ENCODE measurements at places on chromosomes 4 and X.
A peak's percentile ranks its signal among the peaks of the same experiment; 100 is the strongest.

DNA sequence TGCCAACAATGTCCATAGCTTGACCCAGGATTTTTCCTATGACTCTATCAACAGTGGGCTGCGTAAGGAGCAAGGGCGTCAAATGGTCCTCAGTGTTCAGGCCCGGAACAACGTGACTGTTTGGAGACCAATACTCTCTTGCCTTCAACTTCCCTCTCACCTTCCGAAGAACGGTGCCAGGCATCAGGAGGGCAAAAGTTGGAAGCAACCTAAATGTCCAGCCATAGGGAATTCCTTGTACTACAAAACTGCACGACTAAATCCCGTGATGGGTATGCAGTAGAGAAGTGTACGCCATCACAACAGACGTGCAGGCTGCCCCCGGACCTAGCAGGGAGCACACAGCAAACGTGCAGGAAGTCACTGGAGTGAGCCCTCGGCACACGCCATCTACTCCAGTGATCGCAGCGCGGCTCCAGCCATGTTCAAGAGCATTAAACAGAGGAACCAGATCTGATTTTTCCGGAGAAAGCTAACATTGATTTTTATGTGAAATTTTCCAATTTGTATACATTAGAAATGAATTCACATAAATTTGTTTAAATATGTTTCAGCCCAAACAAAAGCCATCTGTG, 79.0 kb downstream of the JAKMIP1 start:
- no peak for DNase-seq

GRCh38 chr4:84877051-84877833, 89.2 kb downstream of the WDFY3 start:
- no peak for DNase-seq

DNA sequence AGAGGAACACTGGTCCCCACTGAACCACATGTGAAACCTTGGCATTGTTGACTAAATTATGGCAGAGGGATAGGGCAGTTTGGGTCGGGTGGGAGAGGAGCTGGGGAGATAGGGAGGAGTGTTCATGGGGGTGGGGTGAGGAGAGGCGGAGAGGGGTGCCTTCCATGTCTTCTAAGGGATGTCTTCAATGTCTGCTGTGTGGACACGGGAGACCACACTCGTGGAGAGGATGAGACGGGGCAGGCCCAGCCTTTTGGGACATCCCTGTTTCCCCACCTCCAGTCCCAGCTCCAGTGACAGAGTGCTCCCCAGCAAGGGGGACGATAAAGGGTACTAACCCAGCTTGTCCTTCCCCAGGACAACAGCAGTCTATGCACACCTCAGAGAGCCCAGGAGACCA, 146.4 kb upstream of the MAMLD1 start:
- DNase-seq, result no peak

DNA sequence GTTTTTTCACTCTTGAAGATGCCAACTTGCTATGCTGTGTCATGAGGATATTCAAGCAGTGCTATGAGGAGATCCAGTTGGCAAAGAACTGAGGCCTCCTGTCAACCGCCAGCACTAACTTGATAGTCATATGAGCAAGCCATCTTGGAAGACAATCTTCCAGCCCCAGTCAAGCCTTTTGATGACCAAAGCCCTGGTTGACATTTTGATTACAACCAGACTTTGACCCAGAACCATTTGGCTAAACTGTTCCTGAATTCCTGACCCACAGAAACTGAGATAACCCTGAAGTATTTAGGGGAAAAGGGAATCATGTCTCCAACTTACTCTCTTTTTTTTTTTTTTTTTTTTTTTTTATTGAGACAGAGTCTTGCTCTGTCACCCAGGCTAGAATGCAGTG, 32.9 kb downstream of the UGDH start:
- DNase-seq, result no peak

GRCh38 chrX:86023811-86024210, 23.5 kb downstream of the CHM start:
- DNase-seq, result no peak

DNA sequence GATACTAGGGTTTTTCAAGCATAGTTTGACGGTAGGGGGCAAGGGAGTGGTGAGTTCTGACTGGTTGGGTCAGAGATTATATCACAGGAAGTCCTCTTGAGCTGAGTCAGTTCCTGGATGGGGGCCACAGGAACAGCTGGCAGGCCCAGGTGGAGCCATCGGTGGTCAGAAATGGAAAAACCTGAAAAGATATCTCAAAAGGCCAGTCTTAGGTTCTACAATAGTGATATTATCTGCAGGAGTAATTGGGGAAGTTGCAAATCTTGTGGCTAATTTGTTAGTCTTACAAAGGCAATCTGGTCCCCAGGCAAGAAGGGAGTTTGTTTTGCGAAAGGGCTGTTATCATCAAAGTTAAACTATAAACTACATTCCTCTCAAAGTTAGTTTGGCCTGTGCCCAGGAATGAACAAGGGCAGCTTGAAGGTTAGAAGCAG, 159.3 kb downstream of the PTCHD1 start:
- DNase-seq, result peak; percentile 49

DNA sequence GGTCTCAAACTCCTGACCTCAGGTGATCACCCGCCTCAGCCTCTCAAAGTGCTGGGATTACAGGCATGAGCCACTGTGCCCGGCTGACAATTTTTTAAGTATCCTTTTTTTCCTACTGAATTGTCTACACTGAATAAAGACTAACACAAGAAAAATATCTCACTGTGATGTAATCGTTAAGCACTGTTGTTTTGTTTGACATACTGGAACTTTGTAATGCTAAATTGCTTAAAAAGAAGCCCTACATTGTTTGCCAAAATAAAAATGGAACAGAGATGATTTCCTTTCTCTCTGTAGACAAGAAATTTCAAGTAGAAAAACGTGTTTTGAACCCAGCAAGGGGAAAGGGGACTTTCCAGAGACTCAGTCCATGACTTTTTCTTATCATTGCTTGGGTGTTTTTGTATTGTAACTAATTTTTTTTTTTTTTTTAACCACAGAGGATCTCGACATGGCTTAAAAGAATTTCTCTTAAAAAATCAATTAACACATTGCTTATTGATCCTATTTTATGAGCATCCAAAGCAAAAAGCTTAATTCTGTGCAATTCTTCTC, 74.9 kb downstream of the TMEM156 start:
- no peak for DNase-seq

DNA sequence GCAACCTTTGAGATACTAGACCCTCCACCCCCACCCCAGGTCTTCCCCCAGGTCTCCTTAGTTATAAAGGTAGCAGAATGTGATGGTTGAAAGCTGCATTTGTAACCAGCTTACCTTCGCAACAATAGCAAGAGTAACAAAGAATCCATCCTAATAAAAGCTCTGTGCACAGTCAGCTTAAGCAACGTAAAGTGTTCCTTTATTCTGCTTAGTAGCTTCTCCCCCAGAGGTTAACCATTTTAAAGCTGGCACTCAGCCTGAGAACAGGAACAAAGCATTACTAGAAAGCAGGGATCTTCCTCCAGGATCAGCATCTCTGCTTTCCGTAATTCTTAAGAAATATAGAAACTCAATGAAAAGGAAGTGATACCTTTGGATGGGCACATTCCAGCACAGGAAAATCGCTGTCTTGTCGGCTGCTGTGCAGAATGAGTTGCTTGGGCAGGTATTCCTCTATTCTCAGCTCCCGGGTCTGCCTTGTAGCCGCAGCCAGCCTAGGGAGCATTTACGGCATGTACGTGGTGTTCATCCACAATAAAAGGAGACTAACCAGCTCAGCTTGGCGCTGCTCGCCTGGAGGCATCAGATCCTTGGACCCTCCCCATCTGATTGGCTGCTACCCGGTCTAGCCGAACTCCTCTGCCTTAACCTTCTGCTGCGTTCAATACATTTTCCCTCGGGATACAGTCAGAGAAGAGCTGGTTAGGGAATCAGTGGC, 113.0 kb upstream of the TLR3 start:
- DNase-seq, result peak; percentile 32

- no peak for DNase-seq
These were observed 45.2 kb upstream of the RPA4 start for GRCh38 chrX:96838537-96838936.

GRCh38 chr4:38605753-38606586, 58.0 kb upstream of the KLF3 start:
- no peak for DNase-seq

DNA sequence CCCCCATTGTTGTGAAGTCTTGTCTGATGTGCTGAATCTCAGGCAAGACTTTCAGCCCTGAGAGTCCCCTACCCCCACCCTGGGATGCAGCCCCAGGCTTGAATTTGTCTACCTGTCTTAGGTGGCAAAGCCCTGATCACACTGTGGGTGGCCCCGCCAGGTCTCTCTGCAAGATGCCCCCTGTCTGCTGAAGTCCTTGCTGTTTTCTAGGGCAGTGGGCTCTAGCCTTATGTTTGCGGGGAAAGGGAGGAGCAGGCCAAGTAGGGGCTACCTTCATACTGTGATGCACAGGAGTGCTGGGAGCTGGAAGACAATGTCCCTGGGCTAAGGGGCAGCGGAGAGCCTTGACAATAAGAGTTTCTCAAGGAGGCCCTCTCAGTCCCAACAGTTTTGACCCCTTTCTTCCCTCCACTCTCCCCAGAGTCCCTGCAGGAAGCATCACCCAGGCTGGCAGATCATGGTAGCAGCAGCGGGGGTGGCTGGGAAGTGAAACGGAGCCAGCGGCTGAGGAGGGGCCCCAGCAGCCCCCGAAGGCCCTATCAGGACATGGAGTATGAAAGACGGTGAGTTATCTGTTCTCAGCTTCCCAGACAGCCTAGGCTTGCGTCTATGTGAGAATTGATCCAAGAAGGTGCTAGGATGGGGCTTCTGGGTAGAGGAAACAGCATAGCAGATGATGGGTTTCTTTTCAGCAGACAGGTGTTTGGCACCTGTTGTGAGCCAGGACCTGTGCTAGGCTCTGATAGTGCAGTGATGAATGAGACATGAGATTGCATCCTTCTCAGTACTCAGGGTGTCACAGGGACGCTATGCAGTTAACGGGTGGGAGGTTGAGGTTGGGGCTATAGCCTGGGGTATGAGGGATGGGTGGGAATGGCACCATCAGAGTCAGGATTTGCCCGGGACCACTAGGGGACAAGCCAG, 2.2 kb downstream of the RBM10 start:
- no peak for DNase-seq

- no peak for DNase-seq
These were observed 80.7 kb upstream of the SCML1 start for GRCh38 chrX:17656556-17656955.

- DNase-seq, result no peak
These were observed 223.9 kb upstream of the ANKRD50 start for GRCh38 chr4:124936427-124936826.

GRCh38 chrX:10589098-10589497, 31.3 kb downstream of the MID1 start:
- no peak for DNase-seq

GRCh38 chr4:174672276-174672675, 150.0 kb upstream of the HPGD start:
- DNase-seq, result peak; percentile 24

DNA sequence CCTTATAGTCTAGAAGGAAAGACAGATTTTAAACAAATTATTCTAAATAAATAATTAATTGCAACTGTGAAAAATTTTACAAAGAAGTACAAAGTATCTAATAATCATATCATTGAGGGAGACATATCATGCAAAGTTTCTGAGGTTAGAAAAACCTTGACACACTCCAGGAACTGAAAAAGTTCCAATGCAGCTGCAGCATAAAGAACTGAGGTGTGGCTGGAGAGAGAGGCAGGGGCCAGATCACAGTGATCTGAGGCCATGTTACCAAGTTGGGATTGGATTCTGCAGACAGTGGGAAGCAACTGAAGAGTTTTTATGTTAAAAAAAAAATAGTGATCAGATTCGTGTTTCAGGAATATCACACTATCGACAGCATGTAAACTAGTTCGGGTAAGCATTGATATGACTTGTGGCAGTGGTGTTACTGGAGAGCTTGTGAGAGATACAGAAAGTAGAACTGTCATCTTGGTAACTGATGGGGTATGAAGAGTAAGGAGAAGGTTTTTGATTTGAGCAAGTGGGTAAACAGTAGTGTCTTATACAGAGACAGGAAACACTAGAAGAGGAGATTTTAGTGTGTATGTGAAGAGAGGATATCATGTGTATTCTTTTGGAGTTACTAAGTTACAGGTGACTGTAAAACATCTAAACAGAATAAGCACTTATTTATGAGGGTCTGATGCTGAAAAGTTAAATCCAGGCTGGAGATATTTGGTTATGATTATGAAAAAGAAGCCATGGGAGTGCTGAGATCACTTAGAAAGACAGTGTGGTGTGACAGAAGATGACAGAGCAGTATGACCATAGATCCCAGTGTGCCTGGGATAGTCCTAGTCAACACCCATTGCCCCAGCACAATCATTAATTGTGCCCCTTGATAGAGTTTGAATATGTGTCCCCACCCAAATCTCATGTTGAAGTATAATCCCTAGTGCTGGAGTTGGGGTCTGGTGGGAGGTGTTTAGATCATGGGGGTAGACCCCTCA, 15.6 kb upstream of the SPRY1 start:
- DNase-seq, result no peak

GRCh38 chr4:24093446-24093845, 203.6 kb upstream of the PPARGC1A start:
- no peak for DNase-seq

DNA sequence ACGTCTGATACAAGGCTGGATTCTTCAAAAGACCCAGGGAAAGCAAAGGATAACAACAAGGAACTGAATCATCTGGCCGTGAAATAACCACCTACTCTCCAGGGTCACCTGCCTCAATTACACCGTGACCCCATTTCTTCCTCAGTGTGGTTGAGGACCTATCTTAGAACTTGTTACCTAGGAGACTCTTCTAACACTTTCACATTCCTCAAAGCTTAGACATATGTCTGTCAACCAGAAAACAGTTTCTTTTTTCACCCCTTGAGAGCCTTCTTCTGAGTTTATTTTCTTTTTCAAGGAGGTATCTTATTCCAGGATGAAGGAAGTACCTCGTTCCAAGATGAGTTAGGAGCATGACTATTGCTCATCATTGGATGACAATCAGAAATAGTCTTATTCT, 337.8 kb downstream of the ARHGAP24 start:
- DNase-seq, result no peak

DNA sequence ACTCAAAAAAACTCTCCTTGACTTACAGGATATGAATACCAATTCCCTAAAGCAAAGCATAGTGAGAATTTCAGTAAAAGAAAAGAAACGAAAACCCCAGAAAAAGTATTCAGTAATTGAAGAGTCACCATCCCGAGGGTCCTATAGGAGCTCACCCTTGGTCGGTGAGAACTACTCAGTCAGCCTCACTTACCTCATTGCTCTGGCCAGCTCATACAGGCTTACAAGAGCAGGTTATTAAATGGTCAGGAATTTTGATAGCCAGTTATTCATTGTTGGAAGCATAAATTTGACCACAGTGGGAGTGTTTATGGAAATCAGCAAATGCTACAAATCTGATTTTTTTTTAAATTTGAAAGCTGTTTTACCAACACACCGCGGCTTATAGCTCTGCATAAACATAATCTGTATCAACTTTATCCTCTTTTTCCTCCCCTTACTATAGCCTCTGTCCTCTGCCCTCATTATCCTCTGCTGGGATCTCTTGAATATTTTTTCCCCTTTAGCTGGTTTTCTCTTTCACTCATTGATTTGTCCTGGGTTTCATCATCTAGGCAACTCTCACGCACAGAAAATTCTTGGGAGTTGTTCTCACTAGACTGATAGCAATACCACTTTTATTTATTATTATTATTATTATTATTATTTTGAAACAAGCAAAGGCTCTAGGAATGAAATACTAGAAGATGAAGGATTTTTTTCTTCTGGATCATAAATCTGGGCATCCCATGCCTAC, 11.0 kb upstream of the CXCL2 start:
- no peak for DNase-seq

GRCh38 chr4:39713691-39714090, 15.8 kb downstream of the UBE2K start:
- no peak for DNase-seq
